ENCODE measurements at places on chromosomes 5 and 9. TPM values are rescaled to one million over a fixed set of nuclear protein-coding genes. Genes with fewer than 3 reads are reported as not detected.

DNA sequence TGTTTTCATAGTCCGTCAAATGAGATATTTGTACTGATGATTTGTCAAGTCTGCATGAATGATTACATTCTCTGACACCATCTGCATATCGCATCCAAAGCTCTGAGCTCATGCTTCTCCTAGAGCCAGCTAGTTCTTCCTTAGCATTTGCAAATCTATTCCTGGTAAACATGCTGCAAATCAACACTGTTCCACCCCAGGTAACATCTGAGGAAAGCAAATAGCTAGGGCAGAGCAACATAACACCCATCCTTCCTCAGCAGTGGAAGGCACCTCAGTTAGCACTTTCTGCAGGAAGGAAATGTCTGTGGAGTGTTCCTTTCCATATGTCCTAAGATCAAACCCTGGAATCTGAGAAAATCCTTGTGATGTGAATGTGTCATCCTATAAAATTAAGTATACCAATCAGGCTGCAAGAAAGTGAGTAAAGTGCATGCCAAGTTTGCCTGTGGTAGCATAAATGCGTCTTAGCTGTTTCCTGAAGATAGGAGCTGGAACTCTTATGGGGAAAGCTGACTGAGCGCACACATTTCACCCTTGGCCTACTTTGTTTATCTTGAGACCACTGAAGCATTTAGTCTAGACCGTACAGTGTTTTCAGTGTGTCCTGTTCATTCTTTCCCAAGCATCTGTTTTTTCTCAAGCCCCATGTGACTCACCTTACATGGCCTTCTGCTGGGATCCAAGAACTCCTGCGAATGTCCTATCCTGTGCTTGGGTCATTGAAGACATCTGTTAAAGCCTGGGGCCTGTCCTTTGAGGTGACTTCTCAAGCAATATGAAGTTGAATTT is 50.9 kb upstream of the STARD4 start:
- DNase-seq, result peak; percentile 100

DNA sequence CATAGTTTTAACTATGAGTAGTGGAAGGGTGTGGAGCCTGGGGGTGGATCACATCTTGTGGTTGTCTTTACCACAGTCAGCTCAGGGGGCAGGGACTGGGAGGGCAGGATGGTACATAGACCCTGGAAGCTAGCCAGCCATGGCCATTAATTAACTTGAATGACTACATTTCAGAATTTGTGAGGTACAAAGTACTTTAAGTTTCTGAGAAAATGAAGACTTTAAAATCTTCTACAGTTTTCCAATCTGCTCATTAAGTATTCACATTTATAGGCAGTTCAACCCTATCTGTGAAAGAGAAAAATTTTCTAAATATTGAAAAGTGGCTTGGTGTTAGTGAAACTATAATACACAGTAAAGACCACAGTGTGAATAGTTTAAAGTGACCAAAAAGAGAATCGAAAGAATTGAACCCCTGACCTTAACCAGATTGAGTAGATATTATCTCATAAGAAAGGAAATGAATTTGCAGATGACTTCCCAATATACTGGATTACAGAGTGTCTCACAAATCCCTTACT is 234.2 kb upstream of the MEF2C start:
- DNase-seq, result no peak

- DNase-seq, result no peak
These were observed 6.1 kb downstream of the IL12B start for GRCh38 chr5:159324102-159324755.

DNA sequence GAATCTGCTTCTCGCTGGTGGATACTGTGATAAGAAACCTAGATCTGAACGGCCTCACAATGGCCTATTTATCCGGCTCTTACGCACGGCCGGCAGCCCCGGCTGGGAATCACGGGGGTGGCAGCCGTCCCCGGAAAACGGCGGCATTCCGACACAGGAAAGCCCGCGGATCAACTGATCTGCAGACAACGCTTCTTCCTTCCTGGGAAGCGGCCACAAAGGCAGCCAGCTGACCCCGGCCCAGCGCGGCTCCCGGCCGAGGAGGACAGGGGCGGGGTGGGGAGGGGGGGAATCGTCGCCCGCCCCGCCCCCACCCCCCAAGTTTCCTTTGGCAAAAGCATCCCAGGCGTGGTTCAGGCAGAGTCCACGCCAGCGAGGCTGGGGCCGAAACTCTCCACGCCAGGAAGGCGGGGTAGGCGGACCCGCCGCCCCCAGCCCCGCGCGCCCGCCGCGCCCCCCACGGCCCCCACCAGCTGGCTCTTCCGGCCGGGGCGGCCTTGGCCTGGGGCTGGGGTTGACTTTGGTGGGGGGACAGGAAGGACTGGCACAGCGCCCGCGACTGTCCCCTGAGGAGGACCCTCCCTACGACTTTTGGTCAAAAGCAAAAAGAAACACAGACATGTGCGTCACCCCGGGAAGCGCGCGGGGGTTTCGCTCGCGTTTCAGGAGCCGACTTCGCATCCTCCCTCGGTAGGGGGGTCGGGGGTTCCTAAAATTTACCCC is 247.7 kb upstream of the ANKRD55 start:
- DNase-seq, result peak; percentile 47

DNA sequence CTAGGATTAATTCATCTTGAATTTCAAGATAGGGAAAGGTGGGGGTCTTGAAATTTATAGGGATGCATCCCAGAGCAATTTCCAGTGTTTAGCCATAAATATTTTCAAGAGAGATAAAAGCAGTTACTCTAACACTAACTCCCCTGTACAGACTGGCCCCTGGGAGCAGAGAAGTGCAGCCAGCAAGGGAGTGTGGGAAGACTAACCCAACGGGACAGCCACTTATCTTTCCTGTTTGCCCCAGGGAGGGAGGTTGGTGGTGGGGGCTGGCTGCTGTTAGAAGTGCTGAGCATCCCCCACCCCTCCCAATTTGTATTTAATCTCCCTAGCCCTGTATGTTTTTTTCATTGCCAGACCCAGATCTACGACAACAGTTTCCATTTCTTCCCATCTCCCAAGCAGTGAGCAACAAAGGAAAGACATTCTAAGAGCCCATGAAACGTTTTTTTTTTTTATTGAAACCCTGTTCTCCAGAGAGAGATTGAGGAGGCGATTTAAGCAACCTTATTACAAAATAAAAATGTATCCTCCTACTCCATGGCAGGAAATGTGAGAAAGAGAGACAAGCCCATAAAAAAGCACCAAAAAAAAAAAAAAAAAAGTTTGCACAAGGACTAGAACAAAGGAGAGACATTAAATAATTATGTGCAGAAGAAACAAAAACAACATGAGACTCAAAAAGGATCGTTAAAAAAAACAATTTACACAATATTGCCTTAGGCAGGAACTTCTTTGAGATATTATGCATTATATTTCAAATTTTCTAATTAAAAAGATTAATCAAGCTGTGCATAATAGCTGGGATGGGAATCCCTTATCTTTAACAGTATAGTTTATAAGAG is 343.4 kb downstream of the ARHGEF28 start:
- no peak for DNase-seq

DNA sequence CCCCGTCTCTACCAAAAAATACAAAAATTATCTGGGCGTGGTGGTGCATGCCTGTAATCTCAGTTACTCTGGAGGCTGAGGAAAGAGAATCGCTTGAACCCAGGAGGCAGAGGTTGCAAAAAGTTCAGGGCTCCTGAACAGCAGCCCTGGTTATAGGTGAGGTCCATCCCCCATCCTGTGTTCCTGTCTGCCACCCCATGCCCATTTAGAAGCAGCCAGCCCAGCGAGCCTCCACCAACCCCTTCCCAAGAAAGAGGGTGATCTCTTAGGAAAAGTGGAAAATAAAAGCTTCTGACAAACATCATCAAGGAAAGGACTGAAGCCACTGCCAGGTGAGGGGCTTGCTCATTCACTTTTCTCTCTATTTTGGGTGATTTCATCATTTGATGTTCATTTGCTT is 55.8 kb downstream of the FSTL4 start:
- no peak for DNase-seq

CMYA5 gene
- under 0.01 TPM for total RNA-seq

TMEM252 gene
- total RNA-seq, result not detected

GARIN3 gene
- not detected for total RNA-seq

DNA sequence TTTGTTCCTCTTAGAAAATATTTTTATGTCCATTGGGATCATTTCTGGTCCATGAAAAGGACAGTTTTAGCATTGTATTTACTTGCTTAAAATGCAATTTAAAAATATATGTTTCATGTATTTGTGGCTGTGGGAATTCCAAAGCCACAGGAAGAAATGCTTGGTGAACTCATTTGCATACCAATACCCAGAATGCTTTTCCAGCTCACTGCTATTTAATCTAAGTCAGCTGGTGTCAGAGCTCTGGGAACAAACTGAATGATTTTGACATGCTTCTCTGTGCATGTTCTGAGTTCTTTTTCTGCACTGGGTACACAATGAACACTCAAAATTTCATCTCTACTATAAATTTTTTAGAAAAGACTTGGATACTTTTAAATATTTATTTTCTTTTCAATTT is 482.8 kb upstream of the ARRDC3 start:
- no peak for DNase-seq

DNA sequence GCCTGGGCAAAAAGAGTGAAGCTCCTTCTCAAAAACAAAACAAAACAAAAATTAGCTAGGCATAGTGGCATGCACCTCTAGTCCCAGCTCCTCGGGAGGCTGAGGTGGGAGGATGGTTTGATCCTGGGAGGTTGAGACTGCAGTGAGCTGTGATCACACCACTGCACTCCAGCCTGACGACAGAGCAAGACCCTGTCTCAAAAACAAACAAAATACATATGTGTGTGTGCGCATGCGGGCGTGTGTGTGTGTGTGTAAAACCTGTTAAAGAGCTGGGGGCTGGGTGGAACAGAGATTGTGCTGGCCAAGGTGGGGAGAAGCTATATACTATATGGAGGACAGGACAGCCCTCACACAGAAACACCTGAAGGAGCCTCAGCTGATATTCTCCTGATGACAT is 27.4 kb upstream of the DENND4C start:
- DNase-seq, result no peak

GRCh38 chr5:106121972-106122605 is 1548.6 kb downstream of the EFNA5 start:
- DNase-seq, result peak; percentile 5

PCDHGB7 gene
- total RNA-seq, result 4.1 TPM

DNA sequence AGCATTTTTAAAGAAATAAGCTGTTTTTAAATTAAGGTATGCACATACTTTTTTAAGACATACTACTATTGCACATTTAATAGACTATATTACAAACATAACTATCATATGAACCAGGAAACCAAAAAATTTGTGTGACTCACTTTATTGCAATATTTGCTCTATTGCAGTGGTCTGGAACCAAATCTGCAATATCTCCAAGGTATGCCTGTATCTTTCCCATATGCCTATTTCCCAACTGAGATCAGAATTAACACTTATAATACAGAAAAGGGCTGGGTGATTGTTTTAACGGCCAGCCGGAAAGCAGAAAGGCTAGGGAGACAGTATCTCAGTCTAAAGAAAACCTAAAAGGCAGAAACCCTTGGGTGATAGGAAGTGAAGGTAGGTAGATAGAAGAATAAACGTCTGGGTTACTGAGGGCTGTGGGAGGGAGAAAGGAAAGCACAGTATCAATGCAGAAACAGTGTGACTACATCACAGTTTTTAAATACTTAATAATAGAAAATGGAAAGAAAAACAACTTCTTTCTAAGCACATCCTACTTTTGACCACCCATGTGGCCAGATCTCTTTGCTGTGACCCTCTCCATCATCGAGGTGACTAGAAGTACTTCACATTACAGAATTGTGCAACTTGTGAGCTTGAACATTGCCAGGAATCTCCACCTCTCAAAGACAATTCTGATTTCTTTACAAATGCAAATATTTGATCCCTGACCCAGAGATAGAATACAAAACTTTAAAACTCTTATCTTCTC is 126.4 kb downstream of the LPAR1 start:
- DNase-seq, result no peak

GRCh38 chr5:141960449-141961323 is 2.7 kb upstream of the PCDH12 start:
- peak; percentile 80 for DNase-seq

DNA sequence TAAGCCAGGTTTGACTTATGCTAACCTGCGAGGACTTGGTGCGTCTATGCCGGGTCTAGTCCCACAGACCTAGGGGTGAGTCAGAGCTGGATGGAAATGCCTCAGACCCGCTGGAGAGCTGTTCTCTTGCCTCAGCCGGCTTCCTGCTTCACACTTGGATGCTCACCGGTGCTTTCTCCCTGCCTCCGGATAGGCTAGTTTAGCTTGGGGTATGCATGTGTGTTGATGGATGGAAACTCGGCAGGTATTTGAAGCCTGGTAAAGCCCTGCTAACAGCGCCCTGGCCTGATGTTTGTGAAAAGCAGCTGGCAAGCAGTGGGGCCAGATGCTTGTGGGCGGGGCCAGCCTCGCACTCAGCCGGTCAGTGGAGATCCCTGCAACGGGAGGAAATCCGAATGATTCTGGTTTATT is 29.3 kb downstream of the PRRC2B start:
- peak; percentile 73 for DNase-seq

GRCh38 chr9:37187292-37187691 is 66.9 kb downstream of the ZCCHC7 start:
- no peak for DNase-seq

DNA sequence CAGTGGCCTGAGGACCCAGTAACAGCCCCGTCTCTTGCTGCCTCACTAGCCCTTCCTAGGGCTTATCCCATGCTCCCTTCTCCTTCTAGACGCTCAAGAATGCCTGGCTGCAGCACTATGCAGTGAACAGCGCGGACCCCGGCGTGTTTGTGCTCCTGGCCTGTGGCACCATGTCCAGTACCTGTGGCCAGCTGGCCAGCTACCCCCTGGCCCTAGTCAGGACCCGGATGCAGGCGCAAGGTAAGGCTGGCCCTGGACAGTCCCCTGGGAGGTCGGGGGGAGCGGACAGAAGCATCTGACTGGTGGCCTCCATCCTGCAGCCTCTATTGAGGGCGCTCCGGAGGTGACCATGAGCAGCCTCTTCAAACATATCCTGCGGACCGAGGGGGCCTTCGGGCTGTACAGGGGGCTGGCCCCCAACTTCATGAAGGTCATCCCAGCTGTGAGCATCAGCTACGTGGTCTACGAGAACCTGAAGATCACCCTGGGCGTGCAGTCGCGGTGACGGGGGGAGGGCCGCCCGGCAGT is 20.5 kb downstream of the PTGES2 start:
- DNase-seq, result no peak

DNA sequence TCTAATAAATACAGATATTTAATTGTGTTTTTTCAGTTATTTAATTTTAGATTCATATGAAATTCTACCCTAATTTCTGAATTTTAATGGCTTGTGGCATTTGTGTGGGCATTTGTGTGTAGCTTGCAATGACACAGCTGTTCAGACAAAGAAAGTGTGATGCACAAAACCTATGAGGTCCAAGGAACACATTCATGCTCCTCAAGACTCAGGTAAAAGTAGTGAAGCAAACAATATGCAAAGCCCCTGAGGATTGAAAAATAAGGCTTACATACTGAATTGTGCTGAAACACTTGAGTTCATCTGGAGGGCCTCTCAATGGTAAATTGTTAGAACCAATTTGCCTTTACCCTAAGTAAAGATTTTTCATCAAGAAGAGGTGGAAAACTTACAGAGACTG is 28.1 kb downstream of the IL7R start:
- DNase-seq, result no peak

- no peak for DNase-seq
These were observed 17.3 kb downstream of the EXOC3 start for GRCh38 chr5:460273-460625.

GRCh38 chr9:99235926-99236634 is 14.0 kb downstream of the SEC61B start:
- DNase-seq, result no peak

Data from lung microvascular endothelial cell (primary cell).